ENCODE measurements at places on chromosomes 5 and 9. TPM values are rescaled to one million over a fixed set of nuclear protein-coding genes. Genes with fewer than 3 reads are reported as not detected.

EQTN gene
- not detected for total RNA-seq

PIP5KL1 gene
- 1.5 TPM for total RNA-seq

PCYOX1L gene
- total RNA-seq = 32.4 TPM

SLC1A1 gene
- not detected for total RNA-seq

RANBP3L gene
- total RNA-seq = not detected

C5orf58 gene
- not detected for total RNA-seq

- H3K4me1 ChIP-seq = peaks cover 7% of the 10 kb centered on the region
- H3K36me3 ChIP-seq = no peaks in the 10 kb centered on the region
- no peak for DNase-seq
- H3K4me3 ChIP-seq = no peak overlapping the region
These were observed 3.5 kb downstream of the TXNDC8 start for GRCh38 chr9:110334183-110334582.

GRCh38 chr5:73764996-73765395, 139.0 kb downstream of the ARHGEF28 start:
- no peaks in the 10 kb centered on the region for H3K4me1 ChIP-seq
- no peak for DNase-seq

GRCh38 chr5:160312134-160312959, at the start of gene CCNJL:
Gene CCNJL (minus strand): TSS chr5:160312564. CDS start chr5:160311923, 641 bp downstream.
- H3K4me1 ChIP-seq = peaks cover 11% of the 10 kb centered on the region
- peaks cover 77% of the 10 kb centered on the region for H3K27me3 ChIP-seq
- H3K27ac ChIP-seq = no peak within 1 kb of the TSS
- peak; percentile 45 for DNase-seq

- no peak overlapping the region for H3K4me3 ChIP-seq
- DNase-seq = no peak
- H3K36me3 ChIP-seq = no peaks in the 10 kb centered on the region
These were observed 195.0 kb downstream of the KIAA0825 start for GRCh38 chr5:94423411-94423810.

- DNase-seq = no peak
- peaks cover 5% of the 10 kb centered on the region for H3K4me1 ChIP-seq
- no peak overlapping the region for H3K4me3 ChIP-seq
These were observed 131.5 kb downstream of the MTX3 start for GRCh38 chr5:79859588-79859987.

DNA sequence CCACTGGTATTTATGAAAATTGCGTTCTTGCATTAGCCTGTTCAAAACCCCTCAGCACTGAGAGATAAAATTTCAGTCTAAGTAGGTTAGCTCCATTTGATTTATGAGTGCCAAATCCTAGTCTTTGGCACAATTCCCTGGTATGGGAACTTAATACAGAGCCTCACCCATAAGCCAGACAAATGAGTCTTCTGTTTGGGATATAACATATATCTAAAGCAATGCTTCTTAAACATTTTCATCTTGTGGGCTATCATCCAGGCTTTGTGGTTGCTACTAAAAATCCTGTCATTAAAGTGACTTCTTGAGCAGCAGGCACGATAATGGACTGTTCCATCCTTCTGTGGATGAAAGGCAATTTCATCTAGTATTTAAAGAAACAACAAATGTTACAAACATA, 419.5 kb upstream of the ACTBL2 start:
- H3K27ac ChIP-seq = no peak overlapping the region
- no peak for DNase-seq
- no peaks in the 10 kb centered on the region for H3K27me3 ChIP-seq
- H3K36me3 ChIP-seq = no peaks in the 10 kb centered on the region

GRCh38 chr9:132410642-132411041, 631 bp downstream of the CFAP77 start:
- no peak overlapping the region for H3K27ac ChIP-seq
- H3K4me3 ChIP-seq = peak overlapping the region; percentile 67
- DNase-seq = peak; percentile 35
- H3K36me3 ChIP-seq = no peaks in the 10 kb centered on the region

DNA sequence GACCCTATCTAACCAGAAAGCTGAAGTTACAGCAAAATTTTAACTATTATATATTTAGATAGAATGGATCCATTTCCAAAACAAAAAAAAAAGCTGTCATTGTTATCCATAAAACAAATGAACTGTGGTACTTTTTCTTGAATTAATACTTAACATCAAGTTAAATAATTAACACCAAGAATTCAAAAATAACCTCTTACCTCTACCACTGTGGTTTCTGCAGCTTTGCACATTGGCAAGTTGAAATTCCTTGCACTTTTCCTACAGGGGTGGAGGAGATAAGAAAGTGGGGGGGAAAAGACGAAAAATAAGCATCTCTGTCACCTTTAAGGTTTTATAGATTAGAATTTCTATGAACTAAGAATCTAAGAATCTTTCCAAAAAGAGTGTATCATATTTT, 30.0 kb downstream of the OXCT1 start:
- no peak for DNase-seq
- no peaks in the 10 kb centered on the region for H3K27me3 ChIP-seq
- H3K36me3 ChIP-seq = peaks cover 6% of the 10 kb centered on the region

DNA sequence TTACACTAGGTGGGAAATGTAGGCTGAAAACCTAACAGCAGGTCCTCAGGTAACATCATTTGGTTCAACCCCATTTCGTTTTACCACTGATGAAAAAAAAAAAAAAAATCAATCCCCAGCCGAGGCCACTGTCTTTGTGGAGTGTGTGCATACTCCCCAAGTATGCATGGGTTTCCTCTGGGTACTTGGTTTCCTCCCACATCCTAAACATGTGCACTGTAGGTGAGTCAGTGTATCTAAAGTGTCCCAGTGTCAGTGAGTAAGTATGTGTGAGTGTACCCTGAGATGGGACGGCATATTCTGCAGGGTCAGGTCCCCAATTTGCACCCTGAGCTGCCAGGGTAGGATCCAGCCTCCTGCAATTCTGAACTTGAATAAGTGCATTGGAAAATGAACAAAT, 966.5 kb upstream of the DMAC1 start:
- no peak overlapping the region for H3K27ac ChIP-seq
- H3K4me3 ChIP-seq = no peak overlapping the region
- H3K27me3 ChIP-seq = no peaks in the 10 kb centered on the region
- no peaks in the 10 kb centered on the region for H3K36me3 ChIP-seq

- no peaks in the 10 kb centered on the region for H3K27me3 ChIP-seq
- DNase-seq = no peak
- H3K27ac ChIP-seq = no peak overlapping the region
- H3K4me3 ChIP-seq = no peak overlapping the region
These were observed 674.0 kb downstream of the DMRTA1 start for GRCh38 chr9:23120630-23121029.

DNA sequence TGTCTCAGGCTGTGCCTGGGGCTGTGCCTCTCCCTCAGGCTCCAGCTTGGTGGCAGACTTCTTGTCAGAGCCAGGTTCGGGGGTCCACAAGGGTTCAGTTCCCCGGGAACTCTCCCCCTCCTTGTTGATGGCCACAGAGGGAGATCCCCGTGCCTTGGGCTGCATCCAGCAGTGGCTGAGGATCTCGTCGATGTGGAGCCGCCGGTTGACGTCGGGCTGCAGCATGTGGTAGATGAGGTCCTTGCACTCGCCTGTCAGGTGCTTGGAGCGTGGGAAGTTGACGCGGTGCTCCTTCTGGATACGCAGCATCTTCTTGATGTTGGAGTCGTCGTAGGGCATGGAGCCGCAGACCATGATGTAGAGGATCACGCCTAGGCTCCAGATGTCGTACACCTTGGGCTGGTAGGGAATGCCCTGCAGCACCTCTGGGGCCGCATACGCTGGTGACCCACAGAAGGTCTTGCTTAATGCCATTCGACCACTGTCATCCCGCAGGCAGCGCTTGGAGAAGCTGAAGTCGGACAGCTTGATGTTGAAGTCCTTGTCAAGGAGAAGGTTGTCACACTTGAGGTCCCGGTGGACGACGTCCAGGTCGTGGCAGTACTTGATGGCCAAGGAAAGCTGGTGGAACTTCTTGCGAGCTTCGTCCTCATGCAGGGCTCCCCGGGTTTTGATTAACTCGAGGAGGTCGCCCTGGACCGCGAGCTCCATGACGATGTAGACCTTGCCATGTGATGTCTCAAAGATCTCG, 752 bp downstream of the TSSK1B start:
- DNase-seq = no peak
- no peak overlapping the region for H3K4me3 ChIP-seq
- H3K27ac ChIP-seq = no peak overlapping the region
- peaks cover 2% of the 10 kb centered on the region for H3K27me3 ChIP-seq
- no peaks in the 10 kb centered on the region for H3K36me3 ChIP-seq

DNA sequence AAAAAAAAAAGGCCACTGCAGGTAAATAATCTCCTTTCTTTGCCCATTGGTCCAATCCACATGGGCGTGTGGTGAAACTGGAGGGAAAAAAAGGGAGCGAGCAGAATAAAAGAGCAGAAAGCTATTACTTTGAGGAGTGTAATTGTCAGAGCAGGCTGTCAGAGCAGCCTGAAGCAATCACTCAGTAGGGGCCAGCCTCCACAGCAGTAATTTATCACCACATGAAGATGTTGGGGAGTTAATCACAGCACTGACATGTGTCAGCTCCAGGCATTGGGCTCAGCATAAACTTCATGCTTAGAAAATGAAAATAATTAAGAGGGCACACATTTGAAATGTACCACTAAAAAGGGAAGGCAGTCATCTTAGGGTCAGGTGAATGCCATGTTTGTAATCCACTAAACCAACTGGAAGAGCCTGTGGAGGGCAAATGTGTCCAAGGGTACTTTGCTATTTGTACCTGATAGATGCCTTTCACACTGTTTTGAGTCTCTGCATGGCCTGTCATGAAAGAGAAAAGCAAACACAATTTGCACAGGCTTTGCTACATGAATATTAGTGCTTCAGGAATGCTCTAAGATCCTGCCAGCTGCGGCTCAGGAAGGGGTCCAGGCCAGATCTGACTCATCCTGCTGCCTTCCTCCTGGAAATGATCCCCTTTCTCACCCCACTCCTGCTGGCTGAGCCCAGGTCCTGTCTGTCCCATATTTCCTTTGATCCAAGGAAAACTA, 2.9 kb upstream of the PTGER4 start:
- H3K4me3 ChIP-seq = peak overlapping the region; percentile 1
- H3K36me3 ChIP-seq = peaks cover 18% of the 10 kb centered on the region
- H3K4me1 ChIP-seq = peaks cover 50% of the 10 kb centered on the region
- no peaks in the 10 kb centered on the region for H3K27me3 ChIP-seq
- no peak overlapping the region for H3K27ac ChIP-seq

GRCh38 chr5:151628112-151628823, 37.1 kb upstream of the FAT2 start:
- no peaks in the 10 kb centered on the region for H3K4me1 ChIP-seq
- H3K36me3 ChIP-seq = no peaks in the 10 kb centered on the region
- peaks cover 4% of the 10 kb centered on the region for H3K27me3 ChIP-seq
- no peak overlapping the region for H3K27ac ChIP-seq
- no peak for DNase-seq

GRCh38 chr5:58794875-58795274, 212.0 kb downstream of the RAB3C start:
- no peak overlapping the region for H3K4me3 ChIP-seq
- no peak for DNase-seq
- H3K36me3 ChIP-seq = no peaks in the 10 kb centered on the region
- peaks cover 11% of the 10 kb centered on the region for H3K27me3 ChIP-seq
- H3K27ac ChIP-seq = no peak overlapping the region

All from activated naive CD8-positive, alpha-beta T cell treated with anti-CD3 and anti-CD28 coated beads, Interleukin-2, amount 10 ng/mL, durations not matched to agents 7 days and 5 days (primary cell).